Immature natural killer cell (primary cell): ENCODE measurements at places on chromosomes 3 and 15. TPM values are rescaled to one million over a fixed set of nuclear protein-coding genes. Genes with fewer than 3 reads are reported as not detected.

Gene MEIS2
- polyA plus RNA-seq = not detected

Gene NAALADL2
- polyA plus RNA-seq = 0.10 TPM

Gene RNU5B-1
- polyA plus RNA-seq = not detected

Gene IRAK2
- 37.1 TPM for polyA plus RNA-seq

Gene CCDC54
- polyA plus RNA-seq = 0.32 TPM

Gene B3GALNT1
- polyA plus RNA-seq = 6.2 TPM

Gene PLD1
- not detected for polyA plus RNA-seq

Gene PCSK6
- 1.7 TPM for polyA plus RNA-seq

Gene ZPLD1
- polyA plus RNA-seq = not detected

Gene C3orf85
- polyA plus RNA-seq = not detected

Gene NANOGP8
- polyA plus RNA-seq = not detected

Gene ADIPOQ
- not detected for polyA plus RNA-seq

Gene GOLGA6D
- not detected for polyA plus RNA-seq

Gene AMT
- polyA plus RNA-seq = 8.2 TPM

Gene TMEM207
- polyA plus RNA-seq = not detected

Gene LDHAL6B
- not detected for polyA plus RNA-seq

Gene GRM2
- polyA plus RNA-seq = not detected

Gene DET1
- polyA plus RNA-seq = 1.3 TPM

Gene NEK10
- 0.57 TPM for polyA plus RNA-seq

Gene SAMMSON
- not detected for polyA plus RNA-seq

Gene LPCAT4
- polyA plus RNA-seq = 9.2 TPM

Gene CHRM5
- polyA plus RNA-seq = not detected
